Stimulated activated CD8-positive, alpha-beta memory T cell treated with anti-CD3 and anti-CD28 coated beads, Interleukin-15, amount 100 ng/mL, for 24 hours (primary cell): ENCODE measurements at places on chromosomes 16 and 17.
A peak's percentile ranks its signal among the peaks of the same experiment; 100 is the strongest.

GRCh38 chr16:26374279-26374925 is 682.6 kb downstream of the HS3ST4 start:
- DNase-seq: no peak

- no peak for DNase-seq
Observed at GRCh38 chr17:3513305-3514035, 37.7 kb downstream of the ASPA start.

DNA sequence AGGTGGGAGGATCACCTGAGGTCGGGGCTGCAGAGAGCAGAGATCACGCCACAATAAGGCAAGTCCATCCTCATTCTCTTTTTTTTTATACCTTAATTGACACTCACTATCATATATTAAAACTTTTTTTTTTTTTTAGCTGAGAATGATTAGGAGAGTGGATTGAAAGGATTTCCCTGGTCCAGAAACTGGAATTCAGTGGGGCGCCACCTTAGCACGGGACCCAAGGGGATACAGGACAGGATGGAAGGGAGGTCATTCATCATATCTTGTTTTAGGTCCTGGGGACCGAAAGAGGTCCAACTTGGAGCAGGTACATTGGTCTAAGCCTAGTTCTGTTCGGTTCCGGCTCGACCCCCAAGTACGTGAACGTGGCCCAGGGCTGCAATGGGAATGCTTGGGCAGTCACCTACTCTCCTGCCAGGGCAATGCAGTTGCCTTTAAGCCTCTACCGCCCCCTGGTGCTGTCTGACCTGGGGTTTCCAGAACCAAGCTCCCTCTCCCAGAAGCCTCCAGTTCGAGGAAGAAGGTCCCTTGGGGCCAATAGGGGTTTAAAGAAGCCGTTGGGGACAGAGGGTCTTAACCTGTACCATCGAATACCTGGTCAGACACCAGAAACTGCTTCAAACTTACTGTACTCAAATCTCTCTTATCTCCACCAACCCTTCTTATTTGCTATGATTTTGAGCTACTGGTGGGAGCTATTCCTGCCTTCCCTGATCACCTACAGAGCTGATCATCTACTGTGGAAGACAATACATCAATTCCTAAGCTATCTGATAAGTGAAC is 19.9 kb upstream of the GPATCH8 start:
- DNase-seq: peak; percentile 16

DNA sequence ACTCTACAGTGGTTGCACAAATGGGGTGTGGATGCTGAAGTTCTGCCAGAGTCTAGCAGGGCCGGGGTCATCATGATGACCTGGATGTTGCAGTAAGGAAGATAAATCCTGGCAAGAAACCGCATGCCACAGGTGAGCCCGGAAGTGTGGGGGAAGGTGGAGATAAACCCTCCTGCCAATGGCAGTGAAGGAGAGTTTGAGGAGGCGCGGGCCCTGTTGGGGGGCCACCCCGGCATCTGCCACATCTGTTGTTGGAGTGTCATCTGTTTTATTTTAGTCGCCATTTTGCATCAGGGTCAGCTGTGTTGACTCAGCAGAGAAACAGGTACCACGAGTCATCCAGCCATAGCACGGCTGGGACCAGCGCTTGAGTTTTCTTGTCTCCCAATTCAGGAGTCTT is 173.8 kb upstream of the CHMP6 start:
- no peak for DNase-seq

- no peak for DNase-seq
Observed at GRCh38 chr16:24977678-24978075, 37.5 kb downstream of the ARHGAP17 start.

DNA sequence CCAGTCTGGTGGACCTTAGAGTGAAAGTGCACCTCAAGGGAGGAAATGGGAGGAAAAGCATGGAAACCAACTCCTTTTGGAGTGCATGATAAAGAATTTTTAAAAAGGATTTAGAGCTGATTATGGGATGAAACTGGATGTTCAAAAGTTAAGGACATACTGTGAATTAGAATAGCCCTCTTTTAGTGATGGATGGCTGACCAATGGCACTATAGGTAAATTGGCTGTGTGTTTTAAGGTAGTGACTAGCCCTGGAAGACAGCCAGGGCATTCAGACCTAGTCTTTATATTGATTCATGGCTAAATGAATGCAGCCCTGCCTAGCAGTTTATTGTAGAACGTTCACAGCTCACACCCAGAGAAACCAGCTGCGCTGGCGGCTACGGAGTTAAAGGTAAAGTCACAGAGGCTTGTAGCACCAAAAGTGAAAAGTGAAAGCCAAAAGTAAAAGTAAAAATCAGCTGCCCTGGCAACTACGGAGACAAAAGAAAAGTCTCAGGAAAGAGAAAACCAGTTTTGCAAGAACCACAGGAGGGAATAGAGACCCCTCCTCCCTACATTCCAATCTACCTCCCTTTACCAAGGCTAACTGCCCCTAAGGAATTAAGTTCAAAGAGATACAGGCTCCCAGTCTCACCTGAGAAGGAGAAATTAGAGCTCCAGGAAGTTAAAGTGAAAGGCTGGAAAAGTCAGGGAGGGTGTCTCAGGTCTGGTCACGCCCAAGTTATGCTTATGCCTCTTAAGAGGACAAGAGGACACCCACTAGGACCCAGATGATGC is 21.8 kb downstream of the ACSM1 start:
- no peak for DNase-seq

DNA sequence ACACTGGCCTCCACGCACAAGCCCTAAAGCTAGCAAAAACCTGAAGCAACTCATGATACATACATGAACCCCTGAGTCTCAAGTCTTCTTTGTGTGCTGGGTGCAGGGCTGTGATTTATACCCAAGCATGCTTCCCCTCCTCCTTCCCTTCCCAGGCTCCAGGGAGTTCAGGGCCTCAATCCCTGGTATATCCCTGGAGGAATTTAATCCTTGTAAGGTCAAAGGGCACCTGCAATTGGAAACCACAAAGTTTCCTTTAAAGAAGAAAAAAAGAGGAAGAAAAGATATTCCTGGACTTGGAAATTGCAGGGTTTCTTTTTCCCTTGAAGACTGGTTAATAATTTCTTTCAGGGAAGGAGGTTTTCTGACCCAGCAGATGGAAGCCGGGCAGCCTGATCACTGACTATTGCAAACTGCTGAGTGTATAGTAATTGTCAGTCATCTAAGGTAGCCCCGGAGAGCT is 182.3 kb downstream of the AATF start:
- DNase-seq: no peak

GRCh38 chr17:171871-172270 is 9.6 kb downstream of the DOC2B start:
- no peak for DNase-seq

- DNase-seq: no peak
Observed at GRCh38 chr16:15856901-15857698, at the start of gene MYH11. MYH11 (minus strand) TSS chr16:15857028; CDS start chr16:15838252, 18,776 bp downstream.

DNA sequence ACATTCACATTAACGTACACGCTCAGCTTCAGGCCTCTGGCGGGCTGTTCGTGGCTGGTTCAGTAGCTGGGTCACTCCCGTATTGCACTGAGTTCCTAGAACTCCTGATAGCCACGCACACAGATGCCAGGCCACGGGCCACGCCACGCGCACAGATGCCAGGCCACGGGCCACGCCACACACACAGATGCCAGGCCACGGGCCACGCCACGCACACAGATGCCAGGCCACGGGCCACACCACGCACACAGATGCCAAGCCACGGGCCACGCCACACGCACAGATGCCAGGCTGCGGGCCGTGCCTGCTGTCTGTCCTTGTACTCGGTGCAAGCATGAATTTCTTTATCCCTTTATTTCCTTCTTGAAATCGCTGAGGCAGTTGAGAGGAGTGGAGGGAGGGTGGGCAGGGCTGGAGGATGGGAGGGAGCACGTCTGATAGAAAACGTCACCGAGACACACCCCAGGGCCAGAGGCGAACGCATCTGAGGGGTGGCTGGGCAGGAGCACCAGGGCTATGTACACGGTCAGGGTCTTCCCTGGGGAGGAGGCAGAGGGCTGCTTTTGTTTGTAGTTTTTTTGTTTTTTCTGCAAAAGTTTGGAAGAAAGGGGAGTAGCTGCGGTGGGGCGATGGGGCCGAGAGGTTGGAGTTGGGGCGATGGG is 8.6 kb upstream of the PABPN1L start:
- DNase-seq: no peak

- no peak for DNase-seq
Observed at GRCh38 chr16:10805334-10805733, 13.3 kb downstream of the TVP23A start.

GRCh38 chr17:1490643-1491442 is 1.6 kb downstream of the MYO1C start:
- DNase-seq: no peak

DNA sequence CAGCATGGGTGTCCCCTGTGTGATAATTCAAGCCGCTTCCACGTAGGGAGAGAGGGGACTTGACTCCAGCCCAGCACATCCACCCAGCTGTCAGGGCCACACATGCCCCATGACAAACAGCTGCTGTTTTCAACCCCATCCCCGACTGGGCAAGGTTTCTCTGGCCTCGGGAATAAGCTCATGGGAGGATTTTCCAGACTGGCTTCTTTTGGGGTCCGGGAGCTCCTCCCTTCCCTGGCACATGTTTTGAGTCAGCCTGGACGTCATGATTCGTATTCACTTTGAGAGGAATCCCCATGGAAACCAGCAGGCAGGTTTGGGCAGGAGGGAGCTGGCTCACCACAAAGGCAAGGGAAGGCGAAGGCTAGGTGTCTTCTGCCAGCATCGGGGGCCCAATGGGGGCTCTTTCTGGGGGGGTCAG is 156.4 kb downstream of the CMIP start:
- DNase-seq: no peak

- DNase-seq: no peak
Observed at GRCh38 chr17:17963066-17963465, 9.1 kb downstream of the TOM1L2 start.

DNA sequence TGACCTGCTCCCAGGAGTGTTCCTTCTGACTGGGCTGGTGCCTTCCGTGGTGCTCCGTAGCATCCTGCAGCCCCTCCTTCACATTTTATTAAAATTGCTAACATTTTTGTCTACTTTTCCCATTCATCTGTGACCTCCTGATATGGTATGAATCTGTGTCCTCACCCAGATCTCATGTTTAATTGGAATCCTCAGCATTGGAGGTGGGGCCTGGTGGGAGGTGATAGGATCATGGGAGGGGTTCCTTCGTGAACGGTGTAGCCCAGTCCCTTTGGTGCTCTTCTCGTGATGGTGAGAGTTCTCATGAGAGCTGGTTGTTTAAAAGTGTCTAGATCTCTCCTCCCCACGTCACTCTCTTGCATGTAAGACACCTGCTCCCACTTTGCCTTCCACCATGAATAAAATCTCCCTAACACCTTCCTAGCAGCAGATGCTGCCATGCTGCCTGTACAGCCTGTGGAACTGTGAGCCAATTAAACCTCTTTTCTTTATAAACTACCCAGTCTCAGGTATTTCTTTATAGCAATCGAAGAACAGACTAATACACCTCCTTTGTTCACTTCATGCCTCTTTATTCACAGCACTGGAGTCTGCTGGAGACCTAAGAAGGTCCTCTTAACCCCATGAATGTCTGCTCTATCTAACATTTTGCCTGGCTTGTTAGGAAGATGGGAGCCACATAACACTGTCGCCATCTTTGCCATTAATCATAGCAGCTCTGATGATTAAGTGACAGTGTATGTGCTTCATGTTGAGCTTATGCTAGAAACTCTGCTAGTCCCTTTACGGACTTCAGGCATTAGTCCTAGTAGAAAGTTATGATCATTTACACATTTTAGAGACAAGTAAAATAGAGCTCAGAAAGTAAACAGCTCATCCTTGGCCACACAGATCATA is 377.7 kb upstream of the MAF start:
- no peak for DNase-seq

DNA sequence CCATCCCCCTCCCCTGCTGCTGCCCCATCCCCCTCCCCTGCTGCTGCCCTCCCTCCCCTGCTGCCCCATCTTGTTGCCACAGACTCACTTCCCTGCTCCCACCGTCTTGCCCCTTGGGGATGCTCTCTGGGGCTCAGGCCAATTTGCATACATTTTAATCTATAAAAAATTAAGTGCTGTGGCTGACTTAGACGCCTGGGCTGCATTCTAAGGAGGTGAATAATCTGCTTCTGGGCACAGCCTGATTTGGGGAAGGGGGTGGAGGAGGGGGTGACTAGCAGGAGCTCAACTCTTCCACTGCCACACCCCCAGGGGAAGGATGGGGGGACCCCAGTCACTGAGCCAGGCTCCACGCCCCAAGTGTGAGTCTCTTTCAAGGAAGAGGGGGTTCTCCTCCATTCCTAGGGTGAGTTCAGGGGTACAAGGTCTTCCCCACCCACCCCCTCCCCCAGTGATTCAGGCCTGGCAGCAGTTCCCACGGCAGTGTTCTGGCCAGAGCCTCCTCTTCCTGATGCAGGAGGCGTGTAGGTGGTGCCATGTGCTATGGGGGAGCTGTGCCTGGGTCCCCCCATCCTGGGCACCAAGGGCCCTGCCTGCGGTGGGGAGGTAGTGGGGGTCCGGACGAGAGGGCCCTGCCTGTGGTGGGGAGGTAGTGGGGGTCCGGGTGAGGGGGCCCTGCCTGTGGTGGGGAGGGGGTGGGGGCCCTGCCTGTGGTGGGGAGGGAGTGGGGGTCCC is 5.0 kb downstream of the DPH1 start:
- no peak for DNase-seq

GRCh38 chr17:72439893-72440502 is 319.2 kb downstream of the SOX9 start:
- DNase-seq: no peak

- no peak for DNase-seq
Observed at GRCh38 chr16:2022723-2023091, 3.1 kb downstream of the NPW start.
